GM10248 (cell line): ENCODE measurements at places on chromosomes 11 and 22.

DNA sequence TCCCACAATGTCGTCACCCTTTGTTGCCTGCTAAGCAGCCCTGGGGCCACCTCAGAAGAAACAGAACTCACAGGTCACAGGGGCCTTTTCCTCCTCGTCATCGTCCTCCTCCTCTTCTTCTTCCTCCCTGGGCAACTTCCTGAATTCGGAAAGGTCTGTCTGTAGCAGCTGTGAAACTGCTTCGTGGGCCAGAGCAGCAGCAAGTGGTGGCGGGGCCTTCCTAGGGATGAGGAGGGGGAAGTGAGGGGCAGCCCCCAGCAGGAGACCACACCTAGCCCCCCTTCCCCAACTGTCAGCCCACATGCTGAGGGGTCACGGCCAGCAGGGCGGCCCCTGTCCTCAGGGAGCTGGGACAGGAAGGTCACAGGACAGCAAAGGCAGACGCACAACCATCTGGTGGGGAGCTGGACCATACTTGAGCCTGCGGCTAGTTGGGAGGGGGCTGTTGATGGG is 13.2 kb downstream of the PPM1F start:
- DNase-seq = no peak

GRCh38 chr11:119111361-119111925 is 4.3 kb downstream of the C2CD2L start:
- DNase-seq = no peak

- no peak for DNase-seq
Observed at GRCh38 chr11:11608783-11609232, 13.0 kb downstream of the GALNT18 start.

- no peak for DNase-seq
Observed at GRCh38 chr11:20021771-20022362, 138.4 kb downstream of the DBX1 start.

DNA sequence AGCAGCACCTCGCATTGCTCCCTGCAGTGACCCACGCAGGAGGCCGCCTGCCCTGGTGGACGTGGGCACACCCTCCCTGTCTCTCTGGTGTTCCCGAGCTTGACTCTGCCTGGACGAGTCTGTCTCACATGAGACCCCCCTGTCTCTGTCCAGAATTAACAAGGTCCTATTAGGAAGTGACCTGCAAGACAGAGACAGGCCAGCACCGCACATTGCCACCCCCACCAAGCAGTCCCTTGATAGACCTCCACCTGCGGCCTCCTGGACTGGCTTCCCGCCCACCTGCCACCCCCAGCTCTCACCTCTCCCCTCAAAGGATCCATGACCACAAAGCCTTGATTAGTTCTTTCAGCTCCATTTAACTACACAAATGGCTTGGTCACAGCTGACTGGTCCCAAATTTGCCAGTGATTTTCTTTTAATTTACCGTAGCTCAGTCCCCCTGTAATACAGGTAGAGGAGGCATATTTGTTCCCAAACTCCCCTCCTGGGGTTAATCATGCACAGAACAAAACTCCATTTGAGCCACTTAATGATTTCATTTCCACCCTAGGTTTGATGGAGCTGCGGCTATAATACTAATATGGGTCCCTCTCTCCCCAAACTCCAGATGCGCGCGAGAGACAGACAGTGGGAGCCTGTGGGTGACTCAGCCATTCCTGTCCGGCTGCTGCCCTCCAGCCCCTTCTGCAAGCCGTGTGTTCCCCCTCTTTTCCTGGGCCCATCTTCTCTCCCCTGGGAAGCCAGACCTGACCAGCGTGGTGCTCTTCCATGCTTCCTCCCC is 11.2 kb downstream of the SPATA19 start:
- DNase-seq = peak; percentile 5

GRCh38 chr11:123132881-123133280 is 62.2 kb downstream of the CLMP start:
- no peak for DNase-seq

GRCh38 chr22:25048659-25049647 is 96.4 kb downstream of the KIAA1671 start:
- DNase-seq = peak; percentile 84

- no peak for DNase-seq
Observed at GRCh38 chr11:18972336-18972735, 33.1 kb upstream of the MRGPRX1 start.
